ENCODE measurements at places on chromosomes 6 and 20.

- peak; percentile 75 for DNase-seq
Observed at GRCh38 chr20:33812152-33812849, 1.2 kb downstream of the CHMP4B start.

DNA sequence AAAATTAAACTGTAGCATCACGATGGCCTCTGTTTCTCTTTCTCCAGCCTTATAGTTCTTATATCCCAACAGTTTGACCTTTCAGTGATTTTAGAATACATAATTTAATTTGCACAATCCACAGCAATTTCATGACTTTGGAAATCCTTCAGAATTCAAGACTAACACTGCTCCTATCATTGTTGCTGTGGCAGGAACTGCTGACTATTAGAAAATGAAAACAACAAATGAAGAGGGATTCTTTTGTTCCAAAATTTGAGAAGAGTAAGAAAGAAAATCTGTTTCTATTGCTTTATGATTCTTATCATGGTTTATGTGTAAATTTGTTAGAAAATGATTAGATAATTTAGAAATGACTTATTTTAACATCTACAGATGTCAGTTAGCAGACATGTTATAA is 604.0 kb upstream of the ADGRB3 start:
- DNase-seq, result no peak

DNA sequence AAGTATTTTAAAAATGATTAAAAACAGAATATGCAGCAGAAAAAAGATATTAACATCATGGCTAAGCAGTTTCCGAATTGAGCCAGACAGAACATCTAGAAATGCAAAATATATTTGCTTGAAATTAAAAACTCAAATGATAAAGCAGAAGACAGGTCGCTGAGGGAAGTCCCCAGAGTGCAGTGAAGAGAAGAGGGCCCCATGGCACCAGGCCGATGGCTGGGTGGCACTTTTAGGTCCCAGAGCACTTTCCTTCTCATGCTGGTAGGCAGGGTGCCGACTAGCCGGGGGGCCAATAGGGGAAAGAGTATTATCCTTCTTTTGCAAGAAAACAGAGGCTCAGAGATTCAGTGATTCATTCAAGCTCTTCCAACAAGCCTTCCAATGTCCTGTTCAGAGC is 58.9 kb downstream of the MYH7B start:
- no peak for DNase-seq

- no peak for DNase-seq
Observed at GRCh38 chr6:145903356-145904102, 60.6 kb downstream of the SHPRH start.

- no peak for DNase-seq
Observed at GRCh38 chr6:77834591-77834996, 181.8 kb downstream of the MEI4 start.
